Effector memory CD8-positive, alpha-beta T cell (primary cell): ENCODE measurements at places on chromosomes 2 and 18.

GRCh38 chr2:83536556-83536955, 922.5 kb downstream of the SUCLG1 start:
- H3K27me3 ChIP-seq = no peaks in the 10 kb centered on the region
- no peaks in the 10 kb centered on the region for H3K36me3 ChIP-seq
- DNase-seq = no peak
- H3K4me3 ChIP-seq = no peak overlapping the region

GRCh38 chr2:26224095-26224494, 20.3 kb downstream of the HADHA start:
- DNase-seq = no peak
- H3K4me1 ChIP-seq = peaks cover 8% of the 10 kb centered on the region
- H3K27me3 ChIP-seq = no peaks in the 10 kb centered on the region
- peaks cover 31% of the 10 kb centered on the region for H3K36me3 ChIP-seq

DNA sequence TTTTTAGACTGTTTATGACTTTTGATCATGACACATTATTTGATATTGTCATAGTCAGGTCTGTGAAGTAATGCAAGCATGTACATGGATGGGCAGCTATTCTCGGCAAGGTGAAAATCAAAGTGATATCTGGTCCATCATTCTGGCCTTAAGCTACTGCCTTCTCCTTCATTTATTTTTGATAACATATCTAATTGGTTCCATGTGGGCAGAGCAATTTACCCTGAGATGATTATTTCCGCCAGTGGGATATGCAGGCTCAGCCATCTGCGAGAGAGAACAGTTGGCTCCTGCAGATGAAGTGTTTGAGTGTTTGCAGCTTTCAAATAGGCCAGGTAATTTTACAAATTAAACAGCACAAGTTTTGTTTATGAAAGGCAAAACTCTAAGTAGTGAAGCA, 116.4 kb downstream of the LYPD6 start:
- no peaks in the 10 kb centered on the region for H3K27me3 ChIP-seq
- H3K4me1 ChIP-seq = no peaks in the 10 kb centered on the region

- H3K27me3 ChIP-seq = peaks cover 31% of the 10 kb centered on the region
- H3K4me3 ChIP-seq = no peak overlapping the region
- peaks cover 3% of the 10 kb centered on the region for H3K36me3 ChIP-seq
- DNase-seq = no peak
- peaks cover 3% of the 10 kb centered on the region for H3K4me1 ChIP-seq
These were observed 2.1 kb upstream of the SNED1 start for GRCh38 chr2:240996161-240996833.

DNA sequence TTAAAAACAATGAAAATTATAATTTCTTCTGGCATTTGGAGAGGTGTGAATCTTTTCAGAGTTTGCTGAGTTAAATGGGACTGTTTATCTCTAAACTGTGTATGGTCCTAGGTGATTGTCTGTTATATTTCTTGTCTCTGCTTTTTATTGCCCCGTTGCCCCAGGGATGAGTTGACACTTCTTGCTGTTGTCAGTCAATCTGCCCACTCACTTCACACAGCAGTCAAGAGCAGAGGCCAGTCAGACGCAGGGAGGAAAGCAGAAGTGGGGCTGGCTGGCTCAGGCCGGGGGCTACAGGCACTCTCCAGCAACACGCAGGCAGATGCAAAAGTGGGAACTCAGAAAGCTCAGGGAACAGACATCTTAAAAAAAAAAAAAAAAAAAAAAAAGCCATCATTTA, 365.2 kb downstream of the CLIP4 start:
- H3K27ac ChIP-seq = no peak overlapping the region
- no peaks in the 10 kb centered on the region for H3K36me3 ChIP-seq
- no peak for DNase-seq
- peaks cover 65% of the 10 kb centered on the region for H3K27me3 ChIP-seq
- H3K4me3 ChIP-seq = no peak overlapping the region

DNA sequence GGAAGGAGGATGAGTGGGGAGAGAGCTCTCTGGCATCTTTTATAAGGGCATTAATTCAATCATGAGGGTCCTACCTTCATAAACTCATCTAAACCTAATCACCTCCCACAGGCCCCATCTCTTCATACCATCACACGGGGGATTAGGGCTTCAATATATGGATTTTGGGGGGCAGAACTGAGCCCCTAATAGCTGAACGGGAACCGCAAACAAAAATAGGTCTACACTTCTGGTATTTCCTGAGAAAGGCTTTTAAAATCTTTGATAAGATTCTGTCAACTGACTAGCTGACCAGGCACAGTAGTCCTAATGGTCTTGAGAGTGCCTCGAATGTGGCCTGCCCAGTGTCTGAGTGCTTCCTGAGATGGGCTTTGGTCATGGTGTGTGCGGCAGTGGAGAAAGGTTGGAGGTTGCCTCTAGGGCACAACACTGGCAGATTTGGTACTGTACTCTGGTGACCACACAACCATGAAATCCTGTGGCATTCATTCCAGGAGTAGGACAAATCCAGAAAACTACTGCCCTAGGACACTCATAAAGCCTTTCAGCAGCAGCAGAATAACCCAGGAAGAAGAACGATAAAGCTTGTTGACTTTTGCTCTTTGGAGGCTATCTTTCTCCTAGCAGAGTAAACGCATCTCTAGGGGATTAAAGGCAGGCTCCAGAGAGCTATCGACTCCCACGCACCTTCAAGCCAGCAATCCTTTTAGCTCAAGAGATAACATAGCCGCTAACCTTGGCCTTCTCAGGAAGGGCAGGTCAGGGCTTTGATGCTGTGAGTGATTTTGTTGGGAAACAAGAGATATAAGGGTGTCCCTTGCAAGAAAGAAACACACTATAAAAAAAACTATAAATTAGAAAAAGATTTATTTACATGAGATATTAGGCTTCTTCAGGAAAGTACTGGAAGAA, 12.3 kb upstream of the APOB start:
- H3K36me3 ChIP-seq = no peaks in the 10 kb centered on the region
- DNase-seq = no peak
- no peaks in the 10 kb centered on the region for H3K4me1 ChIP-seq
- peaks cover 17% of the 10 kb centered on the region for H3K27me3 ChIP-seq

- peaks cover 81% of the 10 kb centered on the region for H3K36me3 ChIP-seq
- H3K4me1 ChIP-seq = no peaks in the 10 kb centered on the region
- H3K4me3 ChIP-seq = no peak overlapping the region
These were observed 56.3 kb upstream of the CCDC195 start for GRCh38 chr2:224772494-224772893.

- H3K36me3 ChIP-seq = peaks cover 2% of the 10 kb centered on the region
- no peak for DNase-seq
- H3K4me3 ChIP-seq = no peak overlapping the region
- H3K4me1 ChIP-seq = peaks cover 19% of the 10 kb centered on the region
These were observed 197.4 kb upstream of the HDAC4 start for GRCh38 chr2:239598011-239598731.

- H3K27me3 ChIP-seq = peaks cover 16% of the 10 kb centered on the region
- no peak for DNase-seq
- H3K27ac ChIP-seq = no peak overlapping the region
- no peak overlapping the region for H3K4me3 ChIP-seq
- H3K36me3 ChIP-seq = no peaks in the 10 kb centered on the region
These were observed 18.1 kb upstream of the SERPINB2 start for GRCh38 chr18:63869374-63869773.

DNA sequence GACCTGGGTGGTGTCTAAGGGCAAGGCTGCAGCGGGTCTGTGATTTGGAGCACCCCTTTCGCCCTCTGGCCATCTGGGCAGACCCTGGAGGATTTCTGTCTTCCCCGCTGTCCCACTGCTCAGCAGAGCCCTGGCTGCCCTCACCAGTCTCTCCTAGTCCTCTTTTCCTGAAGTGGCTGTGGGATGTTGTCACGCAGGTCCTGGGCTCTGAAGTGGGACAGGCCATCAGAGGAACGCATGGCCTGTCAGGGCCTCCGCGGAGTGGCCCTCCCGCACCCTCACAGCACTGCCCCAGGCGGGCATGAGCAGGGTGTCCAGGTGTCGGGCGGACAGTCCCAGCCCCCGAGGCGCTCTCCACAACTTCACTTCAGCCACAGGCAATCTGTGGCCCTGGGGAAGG, 1.1 kb upstream of the TMEM185B start:
- no peak for DNase-seq
- H3K27me3 ChIP-seq = no peaks in the 10 kb centered on the region
- H3K36me3 ChIP-seq = peaks cover 11% of the 10 kb centered on the region
- peaks cover 39% of the 10 kb centered on the region for H3K4me1 ChIP-seq
- peak overlapping the region; percentile 79 for H3K4me3 ChIP-seq
- H3K27ac ChIP-seq = peak overlapping the region; percentile 95

GRCh38 chr2:229370509-229370908, 99.4 kb upstream of the PID1 start:
- no peak overlapping the region for H3K27ac ChIP-seq
- no peaks in the 10 kb centered on the region for H3K36me3 ChIP-seq
- no peaks in the 10 kb centered on the region for H3K4me1 ChIP-seq
- DNase-seq = no peak
- H3K27me3 ChIP-seq = peaks cover 7% of the 10 kb centered on the region

- no peak overlapping the region for H3K4me3 ChIP-seq
- no peak overlapping the region for H3K27ac ChIP-seq
These were observed 22.2 kb upstream of the TMEM87B start for GRCh38 chr2:112032689-112033465.

GRCh38 chr18:56248610-56249235, 389.7 kb downstream of the TXNL1 start:
- H3K27ac ChIP-seq = no peak overlapping the region
- no peaks in the 10 kb centered on the region for H3K36me3 ChIP-seq
- no peaks in the 10 kb centered on the region for H3K27me3 ChIP-seq
- H3K4me1 ChIP-seq = no peaks in the 10 kb centered on the region
- H3K4me3 ChIP-seq = no peak overlapping the region

- H3K27me3 ChIP-seq = no peaks in the 10 kb centered on the region
- H3K4me1 ChIP-seq = peaks cover 13% of the 10 kb centered on the region
- H3K36me3 ChIP-seq = peaks cover 62% of the 10 kb centered on the region
These were observed 14.5 kb downstream of the CLIP4 start for GRCh38 chr2:29129586-29130281.

DNA sequence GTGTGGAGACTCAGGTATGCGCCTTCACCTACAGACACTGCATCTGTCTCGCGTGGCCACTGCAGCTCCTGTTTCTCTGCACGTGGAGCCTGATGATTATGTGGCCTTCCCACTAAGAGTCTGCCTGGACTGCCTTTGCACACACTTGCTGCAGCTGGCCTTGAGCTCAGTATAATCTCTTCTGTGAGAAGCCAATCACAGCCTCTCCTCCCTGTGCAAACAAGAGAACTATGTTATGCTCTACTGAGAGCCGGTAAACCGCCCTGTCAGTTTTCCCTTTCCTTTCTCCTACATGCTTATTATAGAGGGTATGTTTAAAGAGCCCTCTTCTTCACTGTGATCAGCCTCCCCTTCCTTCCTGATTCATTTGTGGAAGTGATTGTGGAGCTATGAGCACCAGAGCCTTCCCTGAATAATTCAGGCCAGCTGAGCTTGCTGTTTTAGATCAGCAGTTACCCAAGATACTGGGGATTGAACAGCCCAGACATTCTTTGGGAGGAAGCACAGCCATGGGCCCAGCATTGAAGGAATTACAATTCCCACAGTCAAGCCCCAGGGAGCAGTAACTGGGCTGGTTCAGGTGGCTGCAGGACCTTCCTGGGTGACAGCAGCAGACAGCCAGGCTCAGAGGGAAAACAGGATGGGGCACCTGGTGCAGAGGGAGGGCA, 3.7 kb upstream of the TGFA start:
- no peak overlapping the region for H3K4me3 ChIP-seq
- no peak for DNase-seq
- peaks cover 10% of the 10 kb centered on the region for H3K36me3 ChIP-seq
- no peak overlapping the region for H3K27ac ChIP-seq
- peaks cover 31% of the 10 kb centered on the region for H3K27me3 ChIP-seq
- peaks cover 16% of the 10 kb centered on the region for H3K4me1 ChIP-seq

- no peaks in the 10 kb centered on the region for H3K27me3 ChIP-seq
- peak overlapping the region; percentile 97 for H3K4me3 ChIP-seq
- peaks cover 88% of the 10 kb centered on the region for H3K36me3 ChIP-seq
- no peak for DNase-seq
- H3K4me1 ChIP-seq = peaks cover 52% of the 10 kb centered on the region
These were observed 2.1 kb downstream of the NABP1 start for GRCh38 chr2:191679818-191680600.

- no peaks in the 10 kb centered on the region for H3K4me1 ChIP-seq
- H3K27ac ChIP-seq = no peak overlapping the region
- H3K27me3 ChIP-seq = no peaks in the 10 kb centered on the region
- DNase-seq = no peak
These were observed 1087.9 kb downstream of the CBLN2 start for GRCh38 chr18:71456206-71456605.

GRCh38 chr2:184444217-184444616, 154.1 kb upstream of the ZNF804A start:
- DNase-seq = no peak
- no peaks in the 10 kb centered on the region for H3K4me1 ChIP-seq
- no peak overlapping the region for H3K27ac ChIP-seq
- no peak overlapping the region for H3K4me3 ChIP-seq
- no peaks in the 10 kb centered on the region for H3K36me3 ChIP-seq

DNA sequence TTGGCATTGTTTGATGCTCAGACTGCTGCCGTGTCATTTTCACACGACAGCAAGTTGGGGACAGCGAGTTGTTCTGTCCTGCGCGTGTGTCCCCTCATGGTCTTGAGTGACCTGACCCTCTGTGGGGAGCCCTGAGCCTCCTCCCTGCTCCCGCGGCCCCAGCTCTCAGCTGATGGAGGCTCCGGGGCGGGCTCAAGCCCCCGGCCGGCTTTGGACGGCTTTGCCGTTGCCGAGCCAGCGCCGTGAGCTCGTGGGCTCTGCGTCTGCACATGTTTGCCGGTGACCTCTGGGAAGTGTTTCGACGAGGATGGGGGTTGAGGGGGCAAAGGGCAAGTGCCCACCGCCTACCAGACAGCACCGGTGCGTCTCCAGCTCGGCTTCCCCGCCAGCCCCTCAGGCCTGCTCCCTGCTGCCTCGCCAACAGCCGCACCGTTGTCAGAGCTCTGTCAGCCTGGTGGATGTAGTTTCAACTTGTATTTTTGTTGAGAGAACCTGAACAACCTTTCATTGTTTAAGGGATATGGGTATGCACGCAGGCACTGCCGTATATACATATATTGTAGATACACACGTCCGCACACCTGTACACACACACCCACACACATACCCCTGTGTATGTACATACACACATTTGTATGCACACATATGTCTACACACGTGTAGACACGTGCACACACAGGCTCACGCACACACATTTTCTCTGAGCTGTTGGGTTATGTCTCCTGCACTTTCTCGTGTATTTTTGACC, 13.7 kb downstream of the PDCD1 start:
- H3K27ac ChIP-seq = peak overlapping the region; percentile 86
- no peak for DNase-seq
- H3K36me3 ChIP-seq = peaks cover 19% of the 10 kb centered on the region

DNA sequence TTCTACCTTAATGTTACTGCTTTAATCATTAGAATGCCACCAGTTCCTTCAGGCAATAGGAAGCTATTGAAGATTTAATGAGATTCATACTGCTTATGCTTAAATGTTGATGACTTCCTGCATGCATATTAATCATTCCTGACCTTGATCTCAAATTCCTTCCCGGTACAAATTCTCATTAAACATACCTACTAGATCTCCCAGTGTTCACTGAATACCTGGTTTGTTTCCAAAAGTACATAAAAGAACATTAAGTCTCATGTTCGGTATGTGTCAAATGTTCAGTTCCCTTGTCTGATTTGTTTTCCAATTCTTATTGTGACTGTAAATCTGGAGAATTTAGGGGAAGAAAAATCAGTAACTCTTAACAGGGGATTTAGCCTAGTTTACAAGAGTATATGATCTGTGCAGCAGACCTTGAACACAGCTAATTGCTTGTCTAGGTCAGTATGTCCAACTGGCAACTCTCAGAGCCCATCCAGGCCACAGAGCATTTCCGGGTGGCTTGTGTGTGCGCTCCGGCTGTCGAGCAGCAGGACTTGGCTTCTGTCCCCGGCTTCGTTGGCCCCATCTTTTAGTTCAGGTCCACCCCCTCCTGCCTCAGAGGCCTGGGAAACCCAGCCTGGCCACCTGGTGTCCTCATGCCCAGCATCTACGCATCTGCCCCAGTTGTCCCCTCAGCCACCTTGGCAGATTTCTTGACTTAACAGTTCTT, 13.1 kb downstream of the METAP1D start:
- no peak overlapping the region for H3K4me3 ChIP-seq
- H3K4me1 ChIP-seq = peaks cover 23% of the 10 kb centered on the region
- H3K27me3 ChIP-seq = no peaks in the 10 kb centered on the region
- no peak for DNase-seq
